ENCODE measurements at places on chromosomes 12 and 14. TPM values are rescaled to one million over a fixed set of nuclear protein-coding genes. Genes with fewer than 3 reads are reported as not detected.

- no peak for DNase-seq
Observed at GRCh38 chr12:93121729-93122488, 192.8 kb upstream of the EEA1 start.

DNA sequence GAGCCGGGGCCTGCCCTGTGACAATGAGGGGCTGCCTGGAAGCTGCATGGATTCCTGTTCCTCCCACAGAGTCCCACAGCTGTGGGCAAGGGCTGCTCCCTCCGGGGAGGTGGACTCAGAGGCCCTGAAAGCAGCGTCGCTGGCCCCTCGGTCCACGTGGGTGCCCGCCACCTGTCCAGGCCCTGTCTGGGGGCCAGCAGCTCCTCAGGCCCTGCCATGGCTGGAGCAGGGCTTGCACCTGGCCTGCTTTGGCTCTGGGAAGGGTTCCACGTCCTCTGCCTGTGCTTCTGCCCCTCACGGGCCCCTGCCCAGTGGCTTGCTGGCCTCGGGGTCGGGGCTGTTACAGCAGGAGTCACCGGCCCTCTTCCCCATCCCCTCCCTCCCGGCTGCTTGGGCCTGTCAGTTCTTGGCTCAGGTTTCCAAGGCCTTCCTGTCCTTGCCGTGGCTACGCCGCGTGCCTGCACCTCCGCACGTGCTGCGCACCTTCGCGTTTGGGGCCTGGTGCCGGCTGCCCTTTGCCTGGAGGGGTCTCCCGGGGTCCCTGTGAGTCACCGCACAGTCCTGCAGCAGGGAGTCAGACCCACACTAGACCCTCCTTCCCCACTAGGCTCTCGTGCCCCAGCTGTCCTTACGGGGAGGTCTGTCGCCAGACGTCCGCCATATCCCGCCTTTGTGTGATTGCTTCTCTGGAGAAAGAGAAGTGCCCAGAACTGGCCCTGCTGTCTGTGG, 5.8 kb downstream of the FBRSL1 start:
- no peak for DNase-seq

- DNase-seq: no peak
Observed at GRCh38 chr12:111034886-111035577, 114.7 kb upstream of the MYL2 start.

DNA sequence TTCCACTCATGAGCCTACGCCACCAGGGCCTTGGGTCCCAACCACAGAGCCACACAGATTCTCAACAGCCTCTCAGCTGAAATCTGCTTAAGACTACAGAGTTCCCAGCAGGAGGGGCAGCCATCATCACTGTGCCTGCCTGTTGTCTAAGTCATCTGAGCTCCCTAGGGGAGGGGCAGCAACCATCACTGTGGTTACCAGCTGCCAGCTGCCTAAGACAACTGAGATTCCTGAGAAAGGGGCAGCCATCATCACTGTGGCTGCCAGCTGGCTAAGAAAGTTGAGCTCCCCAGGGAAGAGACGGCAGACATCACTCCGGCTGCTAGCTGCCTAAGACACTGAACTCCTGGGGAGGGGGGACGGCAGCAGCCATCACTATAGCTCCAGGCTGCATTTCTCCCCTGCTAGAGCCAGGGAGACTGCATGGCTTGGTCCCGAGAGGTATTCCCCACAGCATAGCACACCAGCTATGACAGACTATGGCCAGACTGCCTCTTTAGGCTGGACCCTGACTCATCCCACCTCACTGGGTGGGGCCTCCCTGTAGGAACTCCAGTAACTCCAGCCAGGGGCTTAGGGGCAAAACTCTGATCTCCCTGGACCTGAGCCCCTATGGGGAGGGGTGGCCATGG, 37.2 kb upstream of the C14orf132 start:
- no peak for DNase-seq

- no peak for DNase-seq
Observed at GRCh38 chr14:68124979-68125731, 305.6 kb downstream of the RAD51B start.

GRCh38 chr12:113831476-113831875, 134.6 kb downstream of the RBM19 start:
- DNase-seq: no peak

GRCh38 chr14:38257507-38257906, 1.6 kb upstream of the CLEC14A start:
- no peak for DNase-seq

GRCh38 chr12:65952737-65953209, 128.5 kb downstream of the HMGA2 start:
- DNase-seq: no peak

GRCh38 chr14:23172574-23172973, 10.9 kb downstream of the SLC7A8 start:
- DNase-seq: no peak

- DNase-seq: no peak
Observed at GRCh38 chr14:88599326-88599725, 36.5 kb downstream of the ZC3H14 start.

- DNase-seq: no peak
Observed at GRCh38 chr12:104279164-104279563, 24.4 kb upstream of the EID3 start.

GRCh38 chr12:67630373-67631088, 18.0 kb upstream of the DYRK2 start:
- DNase-seq: no peak

- no peak for DNase-seq
Observed at GRCh38 chr12:95940514-95940913, 1.9 kb downstream of the CCDC38 start.

GRCh38 chr14:89011355-89012281, 187.2 kb downstream of the TTC8 start:
- no peak for DNase-seq

GRCh38 chr14:95444132-95445129, 72.0 kb downstream of the SYNE3 start:
- no peak for DNase-seq

DNA sequence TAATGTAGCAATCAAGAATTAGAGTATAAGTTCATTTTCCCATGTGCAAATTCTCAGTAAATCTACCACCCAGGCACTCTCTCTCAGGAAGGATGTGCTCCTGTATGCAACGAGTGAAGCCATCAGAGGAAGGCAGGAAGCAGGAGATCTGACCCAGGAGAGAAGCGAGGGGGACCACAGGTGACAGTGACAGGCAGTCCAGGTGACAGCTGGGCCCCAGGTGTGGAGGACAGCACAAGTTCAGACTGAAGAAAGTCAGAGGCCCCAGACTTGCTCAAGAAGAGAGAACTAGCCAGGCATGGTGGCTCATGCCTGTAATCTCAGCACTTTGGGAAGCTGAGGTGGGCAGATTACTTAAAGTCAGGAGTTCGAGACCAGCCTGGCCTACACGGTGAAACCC, 13.8 kb downstream of the CLMN start:
- DNase-seq: no peak

GRCh38 chr14:75589931-75590330, 11.5 kb downstream of the FLVCR2 start:
- no peak for DNase-seq

DNA sequence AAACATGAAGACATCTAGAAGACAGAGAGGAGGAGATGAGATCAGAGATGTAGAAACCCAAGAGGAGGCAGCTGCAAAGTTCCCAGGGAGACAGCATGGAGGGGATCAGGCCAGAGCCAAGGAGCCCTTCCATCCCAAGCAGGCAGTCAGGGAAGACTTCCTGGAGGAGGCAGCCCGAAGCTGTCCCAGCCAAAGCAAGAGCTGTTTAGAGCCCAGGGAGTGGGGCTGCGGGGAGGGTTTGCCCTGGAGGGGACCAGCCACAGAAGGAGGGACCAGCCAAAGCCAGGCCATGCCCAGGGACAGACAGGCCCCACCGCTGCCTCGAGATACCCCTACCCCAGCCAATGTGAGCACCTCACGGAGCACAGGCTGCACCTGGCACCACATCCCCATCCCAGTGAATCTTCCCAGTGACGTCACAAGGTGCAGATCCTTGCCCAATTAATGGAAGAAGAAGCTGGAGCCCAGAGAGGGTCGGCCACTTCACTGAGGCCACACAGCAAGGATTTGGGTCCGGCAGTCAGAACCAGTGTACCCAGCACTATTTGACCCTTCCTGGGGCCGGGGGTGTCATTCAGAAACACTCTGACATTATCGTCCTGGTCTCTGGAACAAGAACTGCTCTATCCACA, 14.1 kb upstream of the DIO3 start:
- DNase-seq: no peak

DNA sequence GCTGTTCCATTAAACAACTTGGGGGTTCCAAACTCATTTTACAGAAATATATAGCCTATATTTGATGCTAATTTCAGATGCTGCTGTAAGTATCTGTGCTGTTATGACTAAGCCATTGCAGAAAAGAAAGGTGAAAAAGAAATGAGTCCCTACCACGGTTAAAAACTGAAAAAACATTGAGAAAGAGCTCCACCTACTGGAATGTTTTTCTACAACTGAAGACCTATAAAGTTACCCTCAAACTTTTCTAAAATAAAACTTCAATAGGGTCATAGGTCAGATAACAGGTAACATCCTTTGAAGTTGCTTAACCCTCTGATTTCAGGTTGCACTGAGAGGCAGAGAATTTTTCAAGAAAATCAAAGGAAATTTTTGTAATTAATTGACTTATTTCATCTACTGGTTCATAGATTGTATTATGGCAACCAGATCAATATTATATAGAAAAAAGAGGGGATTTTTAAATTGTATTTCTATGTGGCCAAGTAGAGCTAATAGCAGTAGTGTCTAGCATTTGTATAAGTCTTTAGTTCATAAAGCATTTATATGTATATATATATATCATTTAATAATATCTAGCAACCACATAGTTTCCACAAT, 279.9 kb downstream of the RPS29 start:
- DNase-seq: no peak

DNA sequence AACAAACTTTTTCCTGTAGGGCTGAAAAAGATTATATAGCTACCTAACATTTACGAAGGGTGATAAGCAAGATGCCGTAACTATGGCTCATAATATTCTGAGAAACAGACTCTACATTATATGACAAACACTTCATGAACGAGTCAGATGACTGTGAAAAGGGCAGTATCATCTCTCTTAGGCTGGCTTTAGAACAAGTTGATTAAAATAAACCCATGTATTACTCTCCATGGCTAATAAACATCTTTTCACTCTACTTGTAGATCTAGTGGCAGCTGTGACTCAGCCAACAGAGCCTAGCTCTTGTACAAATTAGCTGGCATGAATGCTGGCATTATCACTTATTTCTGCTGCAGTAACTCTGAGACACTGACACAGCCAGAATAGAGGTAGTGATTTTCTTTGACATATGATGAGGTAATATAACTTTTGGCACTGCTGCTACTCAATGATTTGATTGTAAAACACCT, 47.1 kb downstream of the SLC2A13 start:
- no peak for DNase-seq

GRCh38 chr12:57441846-57442427, 7.4 kb downstream of the INHBC start:
- DNase-seq: no peak

- no peak for DNase-seq
Observed at GRCh38 chr14:54762296-54762695, 140.3 kb downstream of the GCH1 start.

DNA sequence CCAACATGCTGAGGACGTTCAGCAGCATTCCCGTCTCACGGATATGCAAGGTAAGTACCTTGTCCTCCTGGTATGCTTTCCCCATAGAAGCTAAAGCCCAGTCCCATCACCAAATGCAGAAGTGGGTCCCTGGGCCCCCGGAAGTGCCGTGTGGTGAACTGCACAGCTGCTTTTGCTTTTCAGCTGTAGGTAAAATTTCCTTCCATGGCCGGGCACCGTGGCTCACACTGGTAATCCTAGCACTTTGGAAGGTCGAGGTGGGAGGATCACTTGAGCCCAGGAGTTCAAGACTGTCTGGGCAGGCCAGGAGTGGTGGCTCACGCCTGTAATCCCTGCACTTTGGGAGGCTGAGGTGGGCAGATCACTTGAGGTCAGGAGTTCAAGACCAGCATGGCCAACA, 44.1 kb downstream of the HSP90AA1 start:
- no peak for DNase-seq

- no peak for DNase-seq
Observed at GRCh38 chr12:39866135-39866534, 239.7 kb downstream of the SLC2A13 start.

DNA sequence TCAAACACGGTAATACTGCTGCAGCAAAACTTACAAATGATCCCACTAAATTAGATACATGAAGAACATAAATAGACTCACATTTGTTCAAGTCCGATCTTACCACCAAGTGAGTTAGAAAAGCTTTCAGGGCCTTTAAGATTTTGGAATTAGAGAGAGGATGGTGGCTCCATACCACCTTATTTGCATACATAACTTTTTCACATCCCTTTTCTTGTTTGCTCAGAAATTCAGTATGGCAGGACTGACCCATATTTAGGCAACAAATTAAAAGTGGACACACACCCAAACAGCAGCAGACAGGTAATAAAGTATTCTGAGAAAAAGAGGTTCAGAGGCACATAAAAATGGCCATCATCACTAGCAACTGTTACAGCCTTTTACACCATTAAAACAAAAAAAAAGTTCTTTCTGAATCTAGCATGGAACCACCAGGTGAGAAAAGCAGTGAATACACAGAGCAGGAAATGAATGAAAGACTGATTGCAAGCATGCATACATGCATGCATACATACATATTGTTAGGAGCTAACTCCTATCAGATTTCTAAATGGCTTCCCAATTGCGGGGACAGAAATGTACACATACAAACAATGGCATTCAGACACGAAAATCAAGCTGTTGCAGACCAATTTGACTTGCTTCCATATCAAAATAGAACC, 23.3 kb downstream of the STXBP6 start:
- no peak for DNase-seq

GRCh38 chr12:18151036-18151435, 61.0 kb upstream of the RERGL start:
- DNase-seq: no peak

The SLC25A47 gene
- total RNA-seq: 0.05 TPM

The LRRIQ1 gene
- total RNA-seq: 0.88 TPM

The MFAP5 gene
- not detected for total RNA-seq

The SLC25A21 gene
- 1.7 TPM for total RNA-seq

The TAMALIN gene
- total RNA-seq: 53.3 TPM

The KCNK10 gene
- not detected for total RNA-seq

The DPPA3 gene
- not detected for total RNA-seq

The MYO1H gene
- total RNA-seq: not detected

The CMA1 gene
- total RNA-seq: not detected

The MMAB gene
- 22.5 TPM for total RNA-seq

The KLRK1 gene
- total RNA-seq: not detected

The ZFHX2 gene
- 0.93 TPM for total RNA-seq

The INSM2 gene
- not detected for total RNA-seq

The USP44 gene
- total RNA-seq: 0.41 TPM

The ENDOU gene
- not detected for total RNA-seq

The PDE3A gene
- 9.9 TPM for total RNA-seq

The SLC17A8 gene
- not detected for total RNA-seq

Measured in glomerular endothelial cell (primary cell).